Astrocyte of the cerebellum (primary cell): ENCODE measurements at places on chromosomes 4 and X.

- no peak for DNase-seq
Observed at GRCh38 chr4:31620476-31620875, 900.3 kb downstream of the PCDH7 start.

- DNase-seq: no peak
Observed at GRCh38 chr4:18192901-18193300, 171.3 kb upstream of the LCORL start.

GRCh38 chr4:155762334-155762733 lies 3.5 kb downstream of the GUCY1B1 start:
- DNase-seq: no peak

GRCh38 chrX:71118985-71119535 lies 664 bp downstream of the MED12 start:
- no peak for DNase-seq

- DNase-seq: no peak
Observed at GRCh38 chrX:40448793-40449192, 132.0 kb upstream of the ATP6AP2 start.

- no peak for DNase-seq
Observed at GRCh38 chr4:166482758-166483157, 609.7 kb downstream of the TLL1 start.

DNA sequence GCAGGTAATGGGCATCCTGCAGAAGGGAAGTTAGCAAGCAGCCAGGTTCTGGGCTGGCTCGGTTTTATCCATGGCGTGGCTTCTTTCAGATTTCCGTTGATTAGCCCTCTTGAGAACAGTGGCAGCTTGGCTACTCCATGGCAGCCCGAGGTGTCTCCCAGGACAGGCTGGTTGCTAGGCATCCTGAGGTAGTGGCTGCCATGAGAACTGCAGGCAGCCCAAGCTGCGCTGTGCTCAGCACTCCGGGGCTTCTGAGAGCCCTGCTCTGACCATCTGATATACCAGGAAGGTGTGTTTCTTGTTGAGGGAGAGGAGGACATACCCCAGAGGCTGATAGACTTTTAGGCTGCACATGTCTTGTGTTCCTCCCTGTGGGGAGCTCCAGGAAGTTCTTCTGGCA lies 253.4 kb upstream of the CASK start:
- DNase-seq: no peak

DNA sequence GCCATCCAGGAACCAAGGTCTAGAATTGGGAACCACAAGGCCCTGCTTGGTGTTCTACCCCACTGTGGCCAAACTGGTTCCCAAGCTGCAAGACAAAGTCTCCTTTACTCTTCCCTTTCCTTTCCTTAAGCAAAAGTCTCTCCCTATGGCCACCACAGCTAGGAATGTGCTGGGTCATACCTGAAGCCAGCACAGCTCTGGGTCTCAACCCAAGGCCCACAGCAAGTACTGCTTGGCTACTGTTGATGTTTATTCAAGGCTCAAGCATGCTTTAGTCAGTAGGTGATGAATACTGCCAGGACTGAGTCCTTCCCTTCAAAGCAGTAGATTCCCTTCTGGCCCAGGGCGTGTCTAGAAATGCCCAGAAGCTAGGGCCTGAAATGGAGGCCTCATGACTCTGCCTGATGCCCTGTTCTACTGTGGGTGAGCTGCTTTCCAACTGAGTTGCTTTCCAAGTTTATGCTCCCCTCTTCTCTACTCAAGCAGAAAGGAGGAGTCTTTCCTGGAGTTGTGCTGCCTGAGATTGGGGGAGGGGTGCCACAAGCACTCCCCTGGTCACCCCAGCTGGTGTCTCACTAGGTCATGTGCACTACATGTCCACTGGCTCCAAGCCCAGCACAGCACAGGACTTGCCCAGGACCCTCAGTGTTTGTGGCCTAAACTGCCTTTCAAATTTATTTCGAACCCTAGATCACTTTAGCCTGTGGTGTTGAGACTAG lies 44.9 kb downstream of the STAP1 start:
- DNase-seq: no peak

DNA sequence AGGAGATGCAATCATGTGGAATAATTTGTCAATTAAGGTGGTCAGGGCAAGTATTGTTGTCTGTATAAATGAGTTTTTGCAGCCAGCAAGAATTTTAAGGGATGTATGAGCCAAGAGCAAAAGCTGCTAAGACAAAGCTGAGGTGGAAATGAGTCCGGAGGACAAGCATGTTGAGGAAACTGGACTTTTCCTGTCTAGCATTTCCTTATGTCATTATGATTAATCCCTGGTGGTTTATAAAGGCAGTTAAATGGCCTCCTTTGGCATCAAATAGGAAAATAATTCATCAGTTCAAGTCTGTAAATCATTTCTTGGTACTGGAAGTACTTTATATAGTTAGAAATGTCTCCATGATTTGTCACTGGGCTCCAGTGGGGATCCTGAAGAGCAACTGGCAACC lies 61.6 kb upstream of the TEX13A start:
- DNase-seq: no peak

GRCh38 chrX:121307449-121307848 lies 260.0 kb downstream of the GLUD2 start:
- no peak for DNase-seq

DNA sequence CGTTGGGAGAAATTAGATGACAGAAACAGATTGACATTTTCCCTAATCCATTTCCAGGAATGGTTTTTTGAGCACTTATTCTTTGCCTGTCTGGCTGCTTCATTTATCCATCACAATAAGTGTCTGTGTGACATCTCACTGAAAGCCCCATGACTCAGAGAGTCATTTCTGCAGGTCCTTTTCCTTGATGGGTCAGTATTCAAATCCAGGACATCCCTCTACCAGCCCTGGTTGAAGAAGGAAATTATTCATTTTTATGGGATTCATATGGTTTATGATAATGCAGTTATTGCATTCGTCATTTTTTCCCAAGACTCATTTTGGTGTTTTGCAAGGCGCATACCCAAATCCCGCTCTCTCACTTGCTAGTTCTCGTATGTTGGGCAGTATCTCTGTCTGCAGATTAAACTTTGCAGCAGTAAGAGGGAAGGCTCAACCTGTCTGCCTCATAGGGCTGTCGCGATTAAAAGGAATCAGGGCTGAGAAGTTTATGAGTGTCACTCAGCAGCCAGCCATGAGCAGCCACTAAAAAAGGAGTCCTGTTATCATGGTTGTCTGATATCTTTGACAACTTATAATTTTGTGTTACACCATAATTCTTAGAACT lies 44.0 kb downstream of the GYG2 start:
- no peak for DNase-seq

DNA sequence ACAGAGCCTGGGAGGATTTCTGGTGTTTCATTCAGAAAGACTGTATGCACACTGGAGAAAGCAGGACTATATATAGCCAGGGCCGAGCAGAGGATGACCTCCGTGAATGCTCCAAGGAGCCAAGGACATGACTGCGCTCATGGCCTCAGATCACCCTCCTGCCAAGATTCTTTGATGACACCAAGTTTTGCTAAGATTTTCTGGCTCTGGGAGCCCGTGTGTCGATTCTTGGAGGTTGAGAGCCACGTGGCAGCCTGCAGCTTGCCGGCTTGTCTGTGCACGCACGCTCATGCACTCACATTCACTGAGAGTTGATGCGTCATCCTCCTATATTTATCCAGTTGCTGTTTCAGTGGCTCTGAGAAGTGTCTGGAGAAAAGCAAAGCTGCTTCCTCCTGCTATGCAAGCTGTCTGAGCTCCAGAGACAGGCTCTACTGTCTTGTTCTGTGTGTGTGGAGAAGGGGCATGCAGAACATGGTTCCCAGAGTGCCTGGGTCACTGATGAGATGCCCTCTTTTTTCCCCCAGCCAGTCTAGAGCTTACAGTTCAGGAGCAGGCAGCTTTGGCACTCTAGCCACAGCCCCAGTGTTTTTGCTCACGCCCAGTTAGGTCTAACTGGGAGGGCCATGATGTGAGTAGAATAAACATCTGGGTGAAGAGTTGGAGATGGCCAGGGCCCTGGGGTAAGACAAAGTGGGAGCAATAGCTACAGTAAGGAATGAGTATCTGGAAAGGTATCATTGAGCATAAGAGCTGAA lies 64.9 kb upstream of the SCOC start:
- DNase-seq: no peak

DNA sequence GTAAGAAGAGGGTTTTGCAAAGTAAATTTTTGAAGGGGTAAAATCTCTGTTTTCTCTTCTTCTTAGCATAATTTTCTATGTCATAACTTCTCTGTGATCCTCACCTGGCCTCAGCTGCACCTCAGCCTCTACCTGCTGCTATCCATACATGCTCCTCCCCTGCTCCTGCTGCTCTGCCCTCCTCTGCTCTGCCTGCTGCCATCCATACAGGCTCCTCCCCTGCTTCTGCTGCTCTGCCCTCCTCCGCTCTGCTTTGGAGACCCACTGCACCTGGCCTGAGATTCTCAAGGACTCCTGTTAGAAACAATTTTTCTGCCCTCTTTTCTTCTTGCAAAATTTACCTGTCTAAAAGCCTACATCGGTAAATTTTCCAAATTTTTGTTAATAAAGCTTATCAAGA lies 388.6 kb upstream of the PITX2 start:
- DNase-seq: no peak

GRCh38 chr4:8906668-8906970 lies 35.0 kb upstream of the HMX1 start:
- no peak for DNase-seq

DNA sequence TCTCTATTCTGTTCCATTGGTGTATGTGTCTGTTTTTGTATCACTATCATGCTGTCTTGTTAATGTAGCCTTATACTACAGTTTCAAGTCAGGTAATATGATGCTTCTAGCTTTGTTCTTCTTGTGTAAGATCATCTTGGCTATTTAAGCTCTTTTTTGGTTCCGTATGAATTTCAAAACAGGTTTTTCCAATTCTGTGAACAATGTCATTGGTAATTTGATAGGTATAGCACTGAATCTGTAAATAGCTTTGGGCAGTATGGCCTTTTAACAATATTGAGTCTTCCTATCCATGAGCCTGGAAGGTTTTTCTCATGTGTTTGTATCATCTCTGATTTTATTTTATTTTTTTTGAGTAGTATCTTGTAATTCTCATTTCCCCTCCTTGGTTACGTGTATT lies 94.3 kb downstream of the ANAPC10 start:
- no peak for DNase-seq

GRCh38 chr4:176377780-176378179 lies 58.0 kb downstream of the SPCS3 start:
- DNase-seq: no peak

- DNase-seq: peak; percentile 43
Observed at GRCh38 chr4:90419124-90419711, 292.0 kb downstream of the CCSER1 start.

GRCh38 chr4:62455871-62456270 lies 1255.7 kb downstream of the ADGRL3 start:
- DNase-seq: no peak

DNA sequence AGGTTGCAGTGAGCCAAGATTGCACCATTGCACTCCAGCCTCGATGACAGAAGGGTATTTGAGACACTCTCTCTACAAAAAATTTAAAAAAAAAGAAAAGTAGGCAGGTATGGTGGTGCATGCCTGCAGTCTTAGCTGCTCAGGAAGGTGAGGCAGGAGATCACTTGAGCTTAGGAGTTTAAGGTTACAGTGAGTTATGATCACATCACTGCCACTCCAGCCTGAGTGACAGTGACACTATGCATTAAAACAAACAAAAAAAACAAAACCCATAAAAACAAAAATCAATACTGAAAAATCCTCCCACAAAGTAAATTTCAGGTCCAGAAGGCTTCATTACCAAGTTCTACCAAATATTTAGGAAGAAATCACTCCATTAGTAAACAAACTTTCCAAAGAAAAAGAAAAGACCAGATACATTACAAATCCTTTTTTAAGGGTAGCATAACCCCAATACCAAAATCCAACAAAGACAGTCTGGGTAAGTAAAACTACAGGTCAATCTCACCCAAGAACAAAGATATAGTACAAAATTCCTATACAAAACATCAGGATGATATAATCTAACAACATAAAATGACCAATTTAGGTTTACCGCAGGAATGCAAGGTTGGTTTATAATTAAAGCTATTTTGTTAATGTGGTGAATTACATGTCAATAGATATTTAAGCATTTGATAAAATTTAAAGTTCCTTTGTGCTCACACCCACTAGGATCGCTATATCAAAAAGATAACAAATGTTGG lies 11.7 kb downstream of the NELFA start:
- no peak for DNase-seq

GRCh38 chrX:38452603-38453002 lies 100.2 kb downstream of the OTC start:
- DNase-seq: no peak

- no peak for DNase-seq
Observed at GRCh38 chrX:103155201-103155600, 59.7 kb upstream of the BEX4 start.

GRCh38 chr4:78207951-78208350 lies 150.8 kb downstream of the FRAS1 start:
- no peak for DNase-seq

GRCh38 chr4:7734651-7735260 lies 204.9 kb downstream of the AFAP1 start:
- DNase-seq: no peak

- DNase-seq: peak; percentile 34
Observed at GRCh38 chr4:41692717-41693345, 55.7 kb downstream of the PHOX2B start.

DNA sequence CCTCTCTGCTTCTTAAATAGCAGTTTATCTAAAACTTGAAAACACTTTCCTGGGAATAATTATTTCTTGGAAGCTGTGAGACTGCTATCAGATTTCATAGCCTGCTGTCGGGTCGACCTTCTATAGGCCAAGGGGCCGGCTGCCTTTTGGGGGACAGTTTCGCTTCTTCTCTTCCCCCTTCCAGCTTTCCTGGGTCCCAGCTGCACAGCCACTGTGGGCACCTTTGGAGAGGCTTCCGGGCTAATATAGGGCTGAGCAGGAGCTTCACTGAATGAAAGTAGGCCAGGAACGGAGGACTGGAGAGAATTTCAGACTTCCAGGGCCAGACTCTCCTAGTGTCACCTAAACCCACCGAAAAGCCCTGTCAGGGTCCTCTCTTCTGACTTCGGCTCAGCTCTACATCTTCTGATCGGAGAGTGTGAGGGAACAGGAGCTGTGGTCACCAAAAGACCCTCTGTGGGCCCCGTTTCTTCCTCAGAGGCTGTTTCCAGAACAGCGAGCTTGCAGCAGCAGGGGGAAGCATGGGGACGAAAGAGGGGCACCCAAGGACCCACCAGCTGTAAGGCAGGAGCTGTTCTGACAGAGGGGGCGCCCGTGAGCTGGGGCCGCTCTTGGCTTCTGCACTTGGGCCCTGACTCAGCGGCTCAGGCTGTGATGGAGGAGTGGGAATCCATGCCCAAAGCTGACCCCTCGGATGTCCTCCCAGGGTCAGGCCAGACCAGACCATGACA lies 620.6 kb downstream of the BCOR start:
- no peak for DNase-seq
